ENCODE measurements at places on chromosomes 7 and 10.
A peak's percentile ranks its signal among the peaks of the same experiment; 100 is the strongest.

- DNase-seq: no peak
Measured at GRCh38 chr10:87552248-87552929, 47.7 kb downstream of the MINPP1 start.

GRCh38 chr7:131879424-131879823 lies 323.0 kb upstream of the PODXL start:
- no peak for DNase-seq

GRCh38 chr7:1859266-1860035 lies 189.4 kb downstream of the ELFN1 start:
- DNase-seq: no peak

DNA sequence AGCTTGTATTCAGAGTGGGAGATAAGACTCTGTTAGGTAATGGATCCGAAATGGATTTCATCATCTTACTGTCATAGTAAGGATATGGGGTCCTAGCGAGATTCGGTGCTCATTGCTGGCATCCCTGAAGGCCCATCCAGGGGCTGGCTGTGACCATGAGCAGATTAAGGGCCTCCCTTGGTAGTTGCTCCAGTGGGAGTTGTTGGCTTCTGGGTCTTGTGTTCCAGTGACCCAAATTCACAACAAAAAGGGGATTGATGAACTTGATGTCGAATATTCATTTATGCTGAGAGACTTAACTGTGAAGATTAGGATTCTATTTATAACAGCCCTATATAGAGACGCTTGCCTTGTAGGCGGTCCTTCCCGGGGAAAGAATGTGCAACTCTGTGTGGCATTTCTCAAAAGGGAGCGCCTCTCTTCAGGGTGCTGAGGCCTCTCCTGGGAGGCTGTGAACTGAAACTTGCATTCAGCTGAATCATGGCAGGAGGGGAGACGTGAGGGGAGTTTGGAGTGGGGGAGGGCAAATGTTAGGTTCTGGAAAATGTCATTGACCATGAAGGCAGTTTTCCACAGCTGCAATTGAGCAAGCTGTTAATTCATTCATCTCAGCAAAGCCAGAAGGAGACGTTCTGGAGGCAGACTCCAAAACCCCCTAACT lies 233.1 kb upstream of the FZD8 start:
- no peak for DNase-seq

GRCh38 chr7:48048113-48048512 lies 12.8 kb downstream of the C7orf57 start:
- DNase-seq: no peak

DNA sequence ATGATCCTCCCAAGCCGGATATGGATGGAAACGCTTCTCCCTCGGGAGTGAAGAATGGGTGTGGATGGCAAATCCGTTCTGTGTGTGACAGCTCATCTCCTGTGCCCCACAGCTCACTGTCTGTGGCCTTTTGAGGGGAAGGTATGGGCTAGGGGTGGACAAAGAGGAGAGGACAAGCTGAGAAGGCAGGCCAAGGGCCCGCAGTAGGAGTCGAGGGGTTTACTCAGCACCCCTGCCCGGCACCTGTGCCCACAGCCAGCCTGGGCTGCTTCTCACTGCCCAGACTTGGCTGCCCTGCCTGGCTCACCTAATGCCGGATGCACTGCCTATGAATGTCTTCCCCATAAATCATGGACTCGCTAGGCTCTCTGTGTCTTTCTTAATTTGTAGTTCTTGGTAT lies 503.8 kb downstream of the TCERG1L start:
- no peak for DNase-seq

DNA sequence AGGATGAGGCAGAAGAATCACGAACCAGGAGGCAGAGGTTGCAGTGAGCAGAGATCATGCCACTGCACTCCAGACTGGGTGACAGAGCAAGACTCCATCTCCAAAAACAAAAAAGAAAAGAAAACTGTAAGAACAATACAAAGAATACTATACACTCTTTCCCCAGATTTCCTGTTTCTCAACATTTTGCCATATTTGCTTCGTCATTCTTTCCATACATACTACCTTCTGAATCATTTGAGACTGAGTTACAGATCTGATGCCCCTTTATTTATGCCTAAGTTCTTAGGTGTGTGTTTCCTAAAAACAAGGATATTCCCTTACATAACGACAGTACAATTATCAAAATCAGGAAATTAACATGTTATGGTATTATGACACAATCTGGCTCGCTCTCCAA lies 168.4 kb upstream of the CELF2 start:
- no peak for DNase-seq

- DNase-seq: no peak
Measured at GRCh38 chr10:109967739-109968088, 40.1 kb upstream of the ADD3 start.

DNA sequence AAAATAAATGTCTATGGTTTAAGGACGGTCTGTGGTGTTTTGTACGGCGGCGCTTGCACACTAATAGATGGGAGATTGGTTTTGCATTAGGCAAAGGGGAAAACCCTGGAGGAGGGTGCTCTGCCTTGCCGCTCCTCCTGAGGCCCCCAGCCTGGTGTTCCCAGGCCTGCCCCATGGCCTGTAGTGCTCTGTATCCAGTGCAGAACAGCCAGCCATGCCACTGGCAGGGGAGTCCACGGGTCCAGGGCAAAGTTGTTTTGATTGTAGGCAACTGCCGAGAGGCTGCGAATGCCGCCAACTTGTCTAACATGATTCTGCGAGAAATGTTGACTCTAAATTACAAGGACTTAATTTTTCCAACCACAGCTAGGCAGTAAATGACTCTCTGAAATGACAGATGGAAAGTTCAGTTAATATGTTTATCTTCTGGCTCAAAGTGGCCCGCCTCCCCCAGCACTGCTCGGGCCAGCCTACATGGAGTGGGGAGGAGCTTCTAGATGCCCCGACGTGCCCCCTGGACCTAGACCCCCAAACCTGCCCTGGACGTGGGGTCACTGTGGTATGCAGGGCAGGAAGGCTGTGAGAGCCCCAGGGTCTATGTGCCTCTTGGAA lies 104.6 kb upstream of the GDF10 start:
- DNase-seq: no peak

GRCh38 chr7:149854611-149855360 lies 16.6 kb downstream of the ZNF862 start:
- peak; percentile 29 for DNase-seq

GRCh38 chr10:92052088-92052487 lies 128.5 kb downstream of the BTAF1 start:
- DNase-seq: no peak

- no peak for DNase-seq
Measured at GRCh38 chr7:110007320-110008063, 1083.4 kb upstream of the LRRN3 start.

DNA sequence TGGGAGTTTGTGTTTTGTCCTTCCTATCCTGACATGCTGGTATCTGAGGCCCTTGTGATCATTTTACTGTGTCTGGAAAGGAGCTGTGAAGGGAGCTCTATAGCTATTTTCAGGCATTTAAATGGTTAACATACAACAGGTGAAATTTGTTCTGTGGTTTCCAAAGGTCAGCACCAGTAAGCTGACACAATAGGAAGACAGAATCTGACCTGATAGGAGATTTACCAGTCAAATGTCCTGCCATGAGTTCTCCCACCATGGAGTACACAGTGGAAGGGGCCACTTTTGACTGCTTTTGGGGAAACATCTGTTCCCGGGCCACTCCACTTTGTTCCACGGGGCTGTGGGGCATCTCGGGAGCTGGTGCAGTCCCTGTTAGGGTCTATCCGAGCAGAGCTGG lies 17.6 kb downstream of the FKBP6 start:
- DNase-seq: no peak

GRCh38 chr7:49174396-49174795 lies 250.0 kb downstream of the CDC14C start:
- DNase-seq: no peak

- DNase-seq: no peak
Measured at GRCh38 chr7:38383281-38383680, 109.8 kb upstream of the TARP start.

DNA sequence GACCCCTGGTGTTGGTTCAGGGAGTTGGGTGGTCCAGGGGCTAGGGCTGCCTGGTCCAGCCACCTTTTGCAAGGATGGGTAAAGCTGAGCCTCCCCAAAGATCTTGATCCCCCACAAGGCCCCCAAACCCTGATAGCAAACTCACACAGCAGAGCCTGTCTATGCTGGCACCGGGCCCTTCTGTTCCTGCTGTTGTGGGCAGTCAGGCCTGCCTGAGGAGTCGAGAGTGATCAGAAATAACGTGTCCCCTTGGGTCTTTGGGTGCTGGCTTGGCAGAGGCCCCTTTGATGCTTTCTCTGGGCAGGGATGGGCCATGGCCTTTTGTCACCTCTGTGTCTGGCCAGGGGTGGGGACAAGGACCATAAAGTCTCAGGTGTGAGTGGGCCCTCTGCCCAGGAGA lies 715 bp upstream of the MUC12 start:
- no peak for DNase-seq

GRCh38 chr10:80454513-80455460 lies 677 bp downstream of the TSPAN14 start:
- DNase-seq: no peak

DNA sequence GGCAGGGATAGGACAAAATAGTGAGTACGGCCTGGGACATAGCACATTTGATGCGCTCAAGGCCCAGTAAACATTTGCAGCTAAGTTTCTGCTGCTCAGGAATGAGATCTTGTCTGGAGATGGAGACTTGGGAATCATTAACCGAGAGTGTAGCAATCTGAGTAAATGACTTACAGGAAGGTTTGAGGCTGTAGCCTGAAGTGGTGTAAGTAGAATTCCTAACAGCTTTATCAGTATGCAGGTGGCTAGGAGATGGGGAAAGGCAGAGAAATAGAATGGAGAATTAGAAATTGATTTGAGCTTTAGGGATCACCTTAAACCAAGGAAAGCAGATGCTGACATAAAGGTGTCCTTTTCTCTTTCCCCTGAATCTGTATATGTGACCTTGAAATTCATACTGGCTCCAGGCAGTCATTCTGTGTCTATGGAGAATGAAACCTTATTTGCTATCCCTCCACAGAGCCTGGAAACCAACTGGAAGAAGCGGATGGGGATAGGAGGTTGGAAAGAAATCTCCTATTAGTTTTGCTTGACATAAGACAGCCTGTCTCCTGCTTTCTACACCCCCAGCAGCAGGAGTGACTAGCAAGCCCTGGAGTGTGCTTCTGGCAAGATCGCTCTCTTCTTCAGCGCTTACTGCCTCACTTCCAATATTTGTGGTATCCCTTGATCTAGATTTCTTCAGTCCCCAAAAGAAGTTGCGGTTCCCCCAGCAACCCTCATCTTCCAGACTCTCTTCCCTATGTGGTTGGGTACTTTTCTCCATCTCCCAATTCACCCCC lies 6.4 kb upstream of the PON2 start:
- DNase-seq: no peak

DNA sequence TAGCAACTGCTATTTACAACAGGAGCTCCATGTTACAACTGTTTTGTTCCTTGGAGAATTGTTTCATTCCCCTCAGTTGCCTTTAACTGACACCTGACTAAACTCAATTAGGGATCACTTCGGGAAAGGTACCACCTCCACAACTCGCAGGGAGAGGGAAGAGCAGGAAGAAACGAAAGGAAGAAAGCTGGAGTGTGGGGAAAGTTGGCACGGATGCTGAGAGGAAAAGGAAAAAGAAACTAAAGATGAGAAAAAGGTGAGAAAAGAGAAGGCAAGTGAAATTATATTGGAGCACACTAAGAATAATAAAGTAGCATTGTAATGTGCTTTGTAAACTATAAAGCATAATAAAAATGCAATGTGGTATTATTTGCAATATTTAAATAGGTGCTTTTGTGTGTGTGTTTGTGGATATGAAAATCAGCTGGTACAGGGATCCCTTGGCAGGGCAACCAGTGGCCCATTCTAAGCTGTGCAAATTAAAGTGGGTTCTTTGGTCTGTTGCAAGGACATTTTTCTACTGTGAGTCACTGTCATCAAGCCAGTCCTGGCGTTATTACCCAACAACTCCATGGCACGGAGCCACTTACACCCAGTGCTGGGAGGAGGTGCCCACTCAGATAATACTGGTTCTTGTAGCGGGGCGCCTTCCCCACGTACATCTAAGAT lies 45.9 kb downstream of the HIPK2 start:
- no peak for DNase-seq

GRCh38 chr10:85598646-85599045 lies 767.9 kb downstream of the GRID1 start:
- DNase-seq: no peak

DNA sequence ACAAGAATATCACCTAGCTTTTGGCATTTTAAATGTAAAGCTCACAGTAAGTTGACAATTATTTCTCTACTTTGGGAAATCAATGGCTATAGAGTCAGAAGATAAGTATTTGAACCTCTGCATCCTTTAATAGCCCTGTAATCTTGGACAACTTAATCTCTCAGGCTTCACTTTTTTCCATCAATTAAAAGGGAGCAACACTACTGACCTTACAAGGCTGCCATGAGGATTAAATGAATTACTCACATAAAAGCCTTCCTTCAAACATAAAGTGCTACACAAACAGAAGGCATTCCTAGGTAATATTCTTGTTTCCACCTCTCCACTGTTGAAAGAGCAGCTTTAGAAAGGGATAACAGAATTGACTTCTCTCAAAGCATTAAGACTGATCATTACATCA lies 266.0 kb downstream of the RNLS start:
- no peak for DNase-seq

DNA sequence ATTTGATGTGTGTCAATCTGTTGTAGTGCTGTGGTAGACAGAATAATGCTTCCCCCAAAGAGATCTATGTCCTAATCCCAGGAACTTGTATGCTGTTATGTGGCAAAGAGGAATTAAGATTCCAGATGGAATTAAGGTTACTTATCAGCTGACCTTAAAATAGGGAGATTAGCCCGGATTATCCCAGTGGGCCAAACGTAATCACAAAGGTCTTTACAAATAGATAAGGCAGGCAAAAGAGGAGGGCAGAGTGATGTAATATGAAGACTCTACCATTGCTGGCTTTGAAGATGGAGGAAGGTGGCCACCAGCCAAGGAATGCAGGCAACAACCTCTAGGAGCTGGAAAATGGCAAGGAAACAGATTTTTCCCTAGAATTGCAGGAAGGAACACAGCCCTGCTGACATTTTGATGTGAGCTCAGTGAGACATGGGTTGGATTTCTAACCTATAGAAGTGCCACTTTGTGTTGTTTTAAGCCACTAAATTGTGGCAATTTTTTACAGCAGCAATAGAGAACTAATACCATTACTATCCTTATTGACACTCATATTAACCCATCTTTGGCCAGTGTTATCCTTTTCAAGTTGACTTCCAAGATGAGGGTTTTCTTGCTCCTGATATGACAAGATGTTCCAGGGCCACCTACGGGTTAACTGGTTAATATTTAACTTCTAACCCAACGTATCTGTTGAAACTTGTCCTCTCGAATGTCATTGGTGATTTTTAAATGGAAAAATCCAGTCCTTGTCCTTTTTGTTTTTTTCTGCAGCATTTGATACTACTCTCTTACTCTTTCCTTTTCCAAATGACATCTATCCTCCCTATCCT lies 29.3 kb downstream of the CYCS start:
- no peak for DNase-seq

GRCh38 chr10:77360835-77361234 lies 276.8 kb downstream of the KCNMA1 start:
- no peak for DNase-seq

- no peak for DNase-seq
Measured at GRCh38 chr7:27094304-27095049, 1.3 kb downstream of the HOXA1 start.

GRCh38 chr10:103767756-103768155 lies 87.6 kb downstream of the SH3PXD2A start:
- DNase-seq: no peak
